Testis (tissue), 5 donors: ENCODE measurements at places on chromosomes 7 and 10.
A peak's percentile ranks its signal among the peaks of the same experiment; 100 is the strongest.

DNA sequence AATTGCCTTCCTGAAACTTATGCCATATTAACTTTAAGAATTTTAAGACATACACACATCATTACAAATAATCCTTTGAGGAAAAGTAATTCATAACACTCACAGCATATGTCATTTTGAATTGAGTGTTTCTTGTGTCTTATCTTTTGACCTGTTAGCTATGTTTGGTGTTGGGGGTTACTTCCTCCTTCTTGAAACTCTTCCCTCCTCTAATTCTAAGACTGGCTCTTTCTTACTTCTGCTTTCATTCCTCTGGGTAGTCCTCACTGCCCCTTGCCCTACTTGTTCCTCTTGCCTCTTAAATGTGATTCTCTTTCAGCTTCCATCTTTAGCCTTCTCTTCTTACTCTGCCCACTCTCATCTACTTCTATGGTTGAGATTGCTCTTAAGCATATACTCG lies 28.3 kb upstream of the PIP4K2A start:
- no peak for DNase-seq

- no peak for DNase-seq
Measured at GRCh38 chr10:70779511-70780369, 5.4 kb downstream of the TBATA start.

DNA sequence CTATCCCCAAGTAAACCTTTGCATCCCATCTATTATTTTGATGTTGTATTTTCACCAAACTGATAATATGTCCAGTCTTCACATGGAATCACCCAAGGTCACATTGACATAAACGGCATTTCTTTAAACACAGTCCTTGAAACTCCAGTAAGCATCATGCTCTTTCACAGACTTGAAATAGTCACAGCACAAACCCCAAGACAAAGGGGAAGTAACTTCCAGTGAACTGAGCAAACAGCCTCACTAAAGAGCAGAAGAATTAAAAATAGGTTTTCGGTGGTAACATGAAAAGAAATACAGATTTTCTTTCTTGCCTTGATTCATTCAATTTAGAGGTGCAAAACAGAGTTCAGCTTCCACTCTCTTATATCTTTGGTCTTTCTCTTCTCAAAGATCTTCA lies 253.7 kb downstream of the SFMBT2 start:
- DNase-seq: no peak

- no peak for DNase-seq
Measured at GRCh38 chr7:7018290-7018689, 164.1 kb upstream of the C1GALT1 start.

GRCh38 chr7:32941681-32942414 lies 15.4 kb upstream of the FKBP9 start:
- DNase-seq: no peak

DNA sequence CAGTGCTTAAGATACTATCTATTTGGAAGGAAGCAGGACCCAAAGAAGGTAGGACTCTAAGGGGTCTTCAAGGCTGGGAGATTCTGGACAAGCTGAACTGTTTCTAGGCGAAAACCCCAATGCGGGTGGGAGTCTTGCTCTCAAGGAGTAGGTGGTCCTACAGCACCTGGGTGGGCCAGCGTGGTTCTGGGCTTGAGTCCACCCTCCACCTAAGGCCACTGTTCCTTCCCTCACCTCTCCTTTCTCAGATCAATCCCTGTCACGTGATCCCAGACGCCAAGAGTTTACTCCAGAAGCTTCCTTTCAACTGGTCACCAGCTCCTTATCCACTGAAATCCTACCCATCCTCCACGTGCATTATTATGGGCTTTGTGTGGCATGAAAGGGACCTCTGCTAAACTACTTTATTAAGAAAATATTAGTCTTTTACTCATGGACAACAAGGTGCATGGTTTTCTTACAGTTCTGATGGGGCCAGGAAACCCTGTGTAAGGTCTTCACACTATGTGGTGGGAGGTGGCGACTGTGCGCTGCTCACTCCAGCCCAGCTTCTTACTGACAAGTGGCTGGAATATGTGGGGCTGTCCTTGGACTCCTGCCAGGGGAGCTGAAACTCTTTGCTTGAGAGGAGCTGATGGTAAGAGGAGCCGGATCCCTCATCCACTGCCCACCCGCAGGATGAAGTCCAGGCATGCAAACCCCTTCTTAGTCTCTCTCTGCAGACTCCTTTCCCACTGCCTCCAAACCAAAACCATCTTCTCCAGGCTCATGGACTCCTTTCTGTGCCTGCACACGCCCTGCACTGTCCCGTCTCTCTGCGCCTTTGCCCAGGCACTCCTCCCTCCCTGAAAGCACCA lies 1.6 kb downstream of the ZNF746 start:
- DNase-seq: peak; percentile 85

- DNase-seq: no peak
Measured at GRCh38 chr7:132511387-132511786, 64.9 kb downstream of the PLXNA4 start.

DNA sequence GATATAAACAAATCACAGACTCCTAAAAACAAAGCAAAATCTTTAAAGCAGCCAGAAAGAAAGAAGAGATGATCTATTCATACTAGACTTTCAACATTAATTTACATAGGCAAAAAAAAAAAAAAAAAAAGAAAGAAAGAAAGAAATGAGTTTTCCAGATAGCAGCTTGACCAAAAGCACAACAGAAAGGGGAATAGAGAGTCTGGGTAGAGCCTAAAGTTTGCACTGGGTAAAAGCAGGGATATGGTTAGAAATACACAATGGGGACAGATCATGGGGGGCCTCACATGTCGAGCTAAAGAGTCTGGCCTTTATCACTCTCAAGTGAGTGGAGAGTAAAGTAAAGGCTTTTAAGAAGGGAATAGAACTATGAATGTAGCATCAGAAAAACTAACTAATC lies 169.8 kb downstream of the SGMS1 start:
- DNase-seq: no peak

- DNase-seq: no peak
Measured at GRCh38 chr10:111338805-111339204, 262.0 kb downstream of the ADRA2A start.

- DNase-seq: no peak
Measured at GRCh38 chr10:113247050-113247449, 297.0 kb downstream of the TCF7L2 start.

DNA sequence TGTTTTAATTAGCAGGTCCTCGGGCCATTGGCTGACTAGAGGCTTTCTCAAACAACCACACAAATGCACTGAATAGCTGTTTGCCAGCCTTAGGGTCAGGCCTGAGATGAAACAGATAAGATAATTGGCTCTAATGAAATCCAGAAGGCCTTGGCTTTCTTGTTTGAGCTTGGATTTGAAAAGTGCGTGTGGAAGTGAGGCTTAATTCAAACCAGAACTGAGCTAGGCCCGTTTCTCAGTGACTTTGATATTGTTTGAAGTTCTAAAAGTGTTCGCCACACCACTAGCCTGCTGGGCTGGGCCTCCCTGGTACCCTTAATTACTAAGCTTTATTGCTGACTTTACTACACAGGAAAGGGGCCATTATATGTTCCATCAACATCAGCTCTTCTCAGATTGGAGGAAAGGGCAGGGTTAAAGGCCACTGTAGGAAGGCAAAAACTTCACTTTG lies 270.6 kb downstream of the TWIST1 start:
- no peak for DNase-seq

GRCh38 chr10:90222372-90222771 lies 521.0 kb downstream of the KIF20B start:
- DNase-seq: no peak

DNA sequence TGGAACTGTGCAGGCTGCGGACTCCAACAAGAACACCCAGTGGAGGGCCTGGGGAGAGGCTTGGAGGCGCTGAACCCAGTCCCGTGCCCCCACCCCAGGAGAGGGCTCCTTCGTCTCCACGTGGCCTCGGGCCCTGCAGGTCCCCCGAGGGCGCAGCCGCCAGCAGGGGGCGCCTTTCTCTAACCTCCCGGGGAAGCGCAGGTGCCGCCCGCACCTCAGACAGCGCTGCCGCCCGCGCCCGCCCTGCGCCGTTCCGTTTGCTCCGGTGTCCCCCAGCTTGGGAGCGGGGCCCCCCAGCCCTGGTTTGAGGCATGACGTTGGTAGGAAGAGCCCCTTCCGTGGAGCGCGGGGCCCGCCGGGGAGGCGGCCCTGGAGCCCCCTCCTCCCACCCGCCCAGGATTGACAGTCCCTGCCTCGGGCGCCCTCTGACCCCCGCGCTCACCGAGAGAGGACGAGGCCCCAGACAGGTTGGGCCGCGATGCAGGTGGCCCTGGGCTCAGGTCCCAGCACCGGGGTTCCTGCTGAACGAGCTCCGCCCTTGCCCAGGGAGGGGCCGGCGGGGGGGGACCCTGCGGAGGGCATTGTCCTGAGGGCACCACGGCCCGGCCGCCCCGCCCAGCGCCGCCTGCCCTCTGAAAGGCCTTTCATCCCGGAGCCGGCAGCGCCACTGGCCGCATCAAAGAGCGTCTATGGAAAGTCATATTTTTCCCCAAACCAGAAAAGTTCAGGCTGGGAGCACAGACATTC lies 42.8 kb downstream of the FOXL3 start:
- DNase-seq: peak; percentile 89

DNA sequence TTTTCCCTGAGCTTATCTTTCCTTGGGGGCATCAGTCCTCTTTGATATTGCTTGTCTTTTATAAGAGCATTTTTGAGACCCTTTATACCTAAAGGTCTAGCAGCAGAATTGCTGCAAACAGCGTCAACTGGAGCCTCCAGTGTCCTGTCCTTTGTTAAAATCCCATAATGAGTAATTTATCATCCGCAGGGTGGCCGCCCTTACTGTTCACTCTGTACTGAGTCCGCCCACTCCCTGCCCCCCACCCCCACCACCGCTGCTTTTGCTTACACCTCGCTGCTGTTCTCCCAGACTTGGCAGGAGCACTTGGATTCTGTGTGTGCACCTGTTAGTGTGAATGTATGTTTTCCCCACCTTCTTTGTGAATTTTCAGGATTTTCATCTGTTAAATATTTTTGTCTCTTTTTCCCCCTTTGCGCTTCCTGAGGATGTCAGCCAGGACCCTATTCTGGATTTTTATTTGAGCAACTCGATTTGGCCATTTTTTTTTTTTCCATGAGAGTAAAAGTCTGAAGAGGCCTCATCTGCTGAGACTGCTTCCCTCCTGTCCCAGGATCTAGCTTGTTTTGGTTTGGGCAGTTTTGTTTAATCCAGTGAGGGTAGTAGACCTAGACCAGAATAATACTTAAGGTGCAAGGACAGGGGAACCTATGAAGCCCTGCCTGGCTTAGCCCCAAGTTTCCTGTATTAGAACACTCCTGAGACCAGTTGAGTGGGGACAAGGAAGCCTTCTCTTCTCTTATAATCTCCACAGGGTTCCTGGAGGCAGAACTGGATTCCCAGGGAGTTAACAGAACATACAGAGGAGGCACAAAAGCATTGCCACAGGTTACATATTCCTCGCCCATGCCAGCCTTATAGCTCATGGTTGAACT lies 8.2 kb downstream of the AGFG2 start:
- no peak for DNase-seq

GRCh38 chr10:104246976-104247375 lies 7.7 kb upstream of the GSTO1 start:
- no peak for DNase-seq

GRCh38 chr7:81155654-81156373 lies 237.0 kb upstream of the SEMA3C start:
- no peak for DNase-seq

- DNase-seq: no peak
Measured at GRCh38 chr7:88458279-88458678, 151.6 kb upstream of the STEAP4 start.

DNA sequence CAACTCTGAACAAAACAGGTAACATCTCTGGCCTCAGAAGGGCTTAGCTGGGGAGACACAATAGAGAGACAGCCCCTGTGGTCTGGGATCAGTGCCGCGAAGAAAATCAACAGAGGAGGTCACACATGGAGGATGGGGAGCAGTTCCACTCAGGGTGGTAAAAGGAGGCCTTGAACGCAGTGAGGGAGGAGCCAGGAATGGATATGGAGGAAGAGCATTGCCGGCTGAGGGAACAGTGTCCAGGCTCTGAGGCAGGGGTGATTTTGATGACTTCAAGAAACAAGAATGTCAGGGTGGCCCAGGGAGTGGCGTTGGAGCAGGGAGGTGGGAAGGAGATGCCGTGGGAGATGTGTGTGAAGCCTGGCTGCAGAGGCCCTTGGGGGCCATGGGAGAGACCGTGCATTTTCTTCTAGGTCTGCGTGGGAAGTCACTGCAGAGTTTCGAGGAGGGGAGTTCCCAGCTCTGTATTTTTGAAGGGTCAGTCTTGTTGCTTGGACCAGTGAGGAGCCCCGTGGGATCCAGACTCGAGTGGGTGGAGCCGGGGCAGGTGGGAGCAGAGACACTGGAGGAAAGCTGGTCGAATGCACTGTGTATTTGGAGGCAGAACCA lies 35.7 kb upstream of the SH2D4B start:
- no peak for DNase-seq

DNA sequence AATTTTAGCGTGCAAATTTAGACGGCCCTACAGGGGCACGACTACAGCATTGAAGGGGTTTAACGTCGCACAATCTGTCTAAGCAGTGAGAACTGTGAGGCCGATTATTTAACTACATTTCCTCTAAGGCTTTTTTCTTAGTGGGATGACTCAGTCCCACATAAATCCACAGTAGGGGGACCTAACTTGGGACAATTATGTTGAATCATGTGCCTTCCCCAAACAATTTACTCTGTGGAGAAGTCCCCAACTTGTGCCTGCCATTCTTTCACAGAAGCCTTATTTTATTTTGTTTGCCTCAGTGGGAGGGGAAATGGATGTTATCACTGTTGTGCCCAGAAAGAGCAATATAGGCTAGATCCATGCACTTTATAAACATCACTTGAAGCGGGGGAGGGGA lies 80.3 kb upstream of the CDCA7L start:
- no peak for DNase-seq

- no peak for DNase-seq
Measured at GRCh38 chr7:151307536-151307935, 34.1 kb upstream of the NUB1 start.

GRCh38 chr7:107932805-107933204 lies 41.8 kb downstream of the DLD start:
- no peak for DNase-seq

- DNase-seq: no peak
Measured at GRCh38 chr7:108660465-108660864, 90.8 kb downstream of the DNAJB9 start.

DNA sequence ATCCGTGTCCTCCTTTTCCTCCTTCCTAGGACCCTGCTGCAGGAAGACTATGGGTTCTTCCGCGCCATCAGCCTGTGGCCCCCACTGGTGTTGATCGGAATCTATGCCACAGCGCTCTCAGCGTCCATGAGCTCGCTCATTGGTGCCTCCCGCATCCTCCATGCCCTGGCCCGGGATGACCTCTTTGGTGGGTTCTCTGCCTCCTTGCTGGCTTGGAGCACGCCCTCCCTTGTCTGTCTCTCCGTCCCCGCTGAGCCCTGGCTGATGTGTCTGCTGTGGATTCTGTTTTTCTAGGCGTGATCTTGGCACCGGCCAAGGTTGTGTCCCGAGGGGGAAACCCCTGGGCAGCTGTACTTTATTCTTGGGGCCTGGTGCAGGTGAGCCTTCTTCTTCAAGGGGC lies 7.3 kb upstream of the TRIP6 start:
- DNase-seq: no peak
